ENCODE measurements at places on chromosomes 13 and 19.

GRCh38 chr13:20708216-20708615 lies 4.7 kb downstream of the IL17D start:
- DNase-seq, result no peak

DNA sequence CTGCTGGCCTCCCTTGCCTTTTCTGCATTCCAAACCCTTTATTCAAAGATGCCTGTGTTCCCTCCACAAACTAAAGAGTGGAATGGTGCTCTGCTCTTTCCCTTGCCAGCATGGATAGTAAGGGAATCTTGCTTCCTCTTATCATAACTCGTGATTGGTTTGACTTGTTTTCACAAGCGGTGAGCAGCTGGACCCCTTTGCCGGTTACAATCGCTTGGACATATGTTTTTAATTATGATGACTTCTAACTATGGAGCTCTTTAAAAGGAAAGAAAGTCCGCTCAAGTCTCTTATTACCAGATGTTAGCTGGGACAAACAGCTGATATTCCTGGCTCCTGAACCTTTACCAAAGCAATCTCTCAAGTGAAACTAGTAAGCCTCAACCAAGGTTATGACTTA lies 1094.7 kb downstream of the UQCRFS1 start:
- DNase-seq, result no peak

- no peak for DNase-seq
These were observed 96.2 kb downstream of the SUCLA2 start for GRCh38 chr13:47904891-47905290.

- DNase-seq, result no peak
These were observed 530.6 kb downstream of the FGF9 start for GRCh38 chr13:22201375-22201925.

- no peak for DNase-seq
These were observed 127.2 kb upstream of the GJB6 start for GRCh38 chr13:20359335-20359734.

- no peak for DNase-seq
These were observed 83.8 kb upstream of the TM9SF2 start for GRCh38 chr13:99417201-99418102.

GRCh38 chr13:99878921-99879610 lies 92.5 kb downstream of the ZIC5 start:
- DNase-seq, result no peak

GRCh38 chr19:788983-789700 lies 8.1 kb upstream of the PTBP1 start:
- no peak for DNase-seq
